Stimulated activated CD4-positive, alpha-beta T cell treated with anti-CD3 and anti-CD28 coated beads, Interleukin-1b, Interleukin-23, amount 100 ng/mL, for 1 hour (primary cell): ENCODE measurements at places on chromosomes 16 and 17.
A peak's percentile ranks its signal among the peaks of the same experiment; 100 is the strongest.

GRCh38 chr17:27585792-27586191 lies 45.2 kb upstream of the LGALS9 start:
- DNase-seq, result no peak

- DNase-seq, result peak; percentile 15
Measured at GRCh38 chr17:31068291-31068690, 26.5 kb upstream of the NF1 start.

DNA sequence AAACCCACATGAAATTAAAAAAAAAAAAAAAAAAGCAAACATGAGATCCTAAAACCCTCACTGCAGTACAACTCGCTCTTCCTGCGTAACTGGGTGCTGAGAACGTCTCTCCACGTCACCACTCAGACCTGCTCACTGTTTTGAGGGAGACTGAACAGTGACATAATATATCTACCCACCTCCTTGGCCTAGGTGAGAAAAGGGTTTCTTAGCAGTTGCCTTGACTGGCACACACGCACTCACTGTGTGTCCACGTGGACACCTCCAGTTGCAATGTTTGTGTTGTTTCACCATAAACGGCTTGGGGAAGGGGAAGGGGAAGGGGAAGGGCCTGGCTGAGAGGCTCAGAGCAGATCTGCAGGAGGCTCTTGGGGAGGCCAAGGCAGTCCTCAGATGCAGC lies 32.0 kb downstream of the FANCA start:
- no peak for DNase-seq

DNA sequence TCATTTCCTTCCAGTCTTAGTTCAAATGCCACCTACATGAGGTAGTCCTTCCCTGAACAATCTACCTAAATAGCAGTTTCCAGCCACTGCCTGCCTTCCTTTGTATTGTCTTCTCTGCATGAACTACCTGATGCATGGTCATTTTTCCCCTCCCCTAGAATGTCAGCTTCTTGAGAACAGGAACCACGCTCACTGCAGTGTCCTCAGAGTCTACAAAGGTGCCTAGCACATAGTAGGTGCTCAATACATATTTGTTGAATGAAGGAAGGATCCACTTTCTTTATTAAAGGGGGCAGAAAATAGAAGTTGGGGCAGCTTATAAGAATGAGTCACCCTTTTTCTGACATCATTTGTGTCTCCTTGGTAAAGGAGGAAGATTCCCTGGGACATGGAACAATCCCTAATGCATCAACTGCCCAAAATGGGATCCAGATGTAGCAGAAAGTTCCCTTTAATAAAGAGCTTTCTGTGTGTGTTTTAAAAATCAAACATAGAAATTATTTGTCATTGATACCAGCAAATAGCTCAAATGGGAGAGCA lies 4.4 kb upstream of the CYLD start:
- no peak for DNase-seq

GRCh38 chr16:22815863-22816262 lies 1.9 kb downstream of the HS3ST2 start:
- no peak for DNase-seq

- no peak for DNase-seq
Measured at GRCh38 chr16:87288753-87289362, 28.3 kb downstream of the C16orf95 start.

GRCh38 chr17:7893187-7893880 lies 4.7 kb downstream of the CHD3 start:
- no peak for DNase-seq

DNA sequence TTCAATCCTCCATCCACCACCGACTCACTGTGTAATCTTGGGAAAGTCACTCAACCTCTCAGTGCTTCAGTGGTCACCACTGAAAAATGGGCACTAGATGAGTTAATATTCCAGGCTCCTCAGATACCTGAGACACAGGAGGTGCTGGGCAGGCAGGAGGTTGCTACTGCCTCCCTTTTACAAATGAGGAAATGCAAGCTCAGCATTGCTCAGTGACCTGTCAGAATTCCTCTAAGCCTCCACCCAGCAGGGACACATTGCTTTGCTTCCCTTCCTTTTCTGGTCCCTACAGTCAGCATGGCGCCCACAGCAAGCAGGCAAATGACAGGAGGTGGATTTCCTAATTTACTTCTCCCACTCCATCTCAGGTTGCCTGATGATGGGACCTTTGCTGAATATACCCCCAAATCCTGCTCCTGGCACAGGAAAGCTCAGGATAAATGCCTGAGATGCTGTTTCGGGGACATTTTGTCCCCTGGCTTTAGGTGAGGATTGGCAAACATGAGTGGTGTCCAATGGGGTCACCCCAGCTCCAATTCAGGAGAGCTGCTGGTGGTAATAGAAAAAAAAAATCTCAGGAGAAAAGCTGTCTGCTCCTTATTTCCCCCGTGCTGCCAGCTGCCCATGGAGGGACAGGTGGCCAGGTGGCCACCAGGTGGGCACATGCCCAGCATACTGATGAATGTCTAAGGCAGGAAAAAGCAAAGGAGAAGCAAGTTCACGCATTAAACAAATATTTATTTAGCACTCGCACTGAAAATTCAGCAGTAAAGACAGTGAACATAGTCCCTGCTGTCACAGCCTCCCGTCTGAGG lies 5.0 kb upstream of the KRT13 start:
- no peak for DNase-seq

- DNase-seq, result no peak
Measured at GRCh38 chr16:26316683-26317464, 625.1 kb downstream of the HS3ST4 start.
